ENCODE measurements at places on chromosomes 5 and 9. TPM values are rescaled to one million over a fixed set of nuclear protein-coding genes. Genes with fewer than 3 reads are reported as not detected.

GRCh38 chr5:165185716-165186115 is 1680.3 kb downstream of the MAT2B start:
- no peak for DNase-seq

GRCh38 chr5:59424515-59424914 is 469.0 kb downstream of the PDE4D start:
- DNase-seq = no peak

The TMEM267 gene
- total RNA-seq = 9.9 TPM

- DNase-seq = no peak
Observed at GRCh38 chr9:112041536-112042243, 133.4 kb downstream of the SUSD1 start.

The ARSK gene
- 2.3 TPM for total RNA-seq

The ANKRD20A1 gene
- 1.8 TPM for total RNA-seq

- no peak for DNase-seq
Observed at GRCh38 chr5:136396886-136397285, 31.5 kb upstream of the TRPC7 start.

The SLC38A9 gene
- 10.5 TPM for total RNA-seq

- DNase-seq = no peak
Observed at GRCh38 chr5:100623719-100624118, 88.5 kb downstream of the FAM174A start.

GRCh38 chr9:70406434-70406862 is 8.0 kb downstream of the KLF9 start:
- DNase-seq = no peak

The NOXA1 gene
- total RNA-seq = 2.5 TPM
